ENCODE measurements at places on chromosomes 5 and 9. TPM values are rescaled to one million over a fixed set of nuclear protein-coding genes. Genes with fewer than 3 reads are reported as not detected.
A peak's percentile ranks its signal among the peaks of the same experiment; 100 is the strongest.

DNA sequence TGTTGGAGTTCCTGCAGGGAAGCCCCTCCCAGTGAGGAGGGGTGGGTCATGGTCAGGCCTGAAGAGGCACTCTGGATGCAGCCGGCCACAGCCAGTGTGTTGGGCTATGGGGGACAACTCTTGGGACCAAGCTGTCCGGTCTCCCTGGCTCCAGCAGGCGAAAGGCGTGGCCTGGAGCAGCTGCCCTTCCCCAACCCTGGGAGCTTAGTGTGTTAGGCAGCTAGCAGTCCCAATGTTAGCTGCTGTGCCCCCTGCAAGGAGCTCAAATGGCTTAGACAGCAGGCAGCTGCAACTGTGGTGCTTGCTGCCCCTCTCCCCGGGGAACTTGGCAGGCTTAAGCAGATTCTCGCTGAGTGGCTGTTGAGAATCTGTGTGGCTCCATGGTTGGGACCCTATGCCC lies 67.5 kb upstream of the ACTBL2 start:
- DNase-seq, result no peak

DNA sequence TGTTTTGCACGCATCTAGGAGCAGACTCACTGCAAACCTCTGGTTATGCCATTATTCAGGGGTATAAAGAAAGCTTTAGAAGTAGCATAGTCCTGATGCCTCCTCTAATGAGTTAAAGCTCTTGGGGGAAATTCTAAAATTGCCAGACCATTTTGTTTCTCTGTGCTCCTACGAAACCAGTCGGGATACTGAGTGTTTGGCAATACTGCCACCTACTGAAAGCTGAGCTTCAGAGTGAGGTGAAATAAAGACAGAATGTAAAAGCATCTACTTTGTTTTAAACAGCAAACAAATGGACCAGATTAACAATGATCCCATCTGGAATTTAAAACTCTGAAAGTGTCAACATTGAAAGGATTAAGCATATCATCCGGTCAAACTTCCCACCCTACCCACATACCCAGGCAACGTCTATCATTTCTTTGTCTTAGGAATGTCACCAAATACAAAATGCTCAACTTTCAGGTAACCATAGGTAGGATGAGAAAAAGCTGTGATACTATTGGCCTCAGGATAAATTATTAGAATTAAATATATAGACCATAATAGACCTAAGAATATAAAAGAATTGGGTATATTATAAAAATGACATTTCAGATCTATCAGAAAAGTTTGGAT lies 77.8 kb upstream of the SHISAL2B start:
- peak; percentile 88 for DNase-seq

- no peak for DNase-seq
These were observed 14.3 kb downstream of the IL5 start for GRCh38 chr5:132528866-132529634.

- DNase-seq, result no peak
These were observed 285.2 kb downstream of the EBF1 start for GRCh38 chr5:158814521-158814920.

DNA sequence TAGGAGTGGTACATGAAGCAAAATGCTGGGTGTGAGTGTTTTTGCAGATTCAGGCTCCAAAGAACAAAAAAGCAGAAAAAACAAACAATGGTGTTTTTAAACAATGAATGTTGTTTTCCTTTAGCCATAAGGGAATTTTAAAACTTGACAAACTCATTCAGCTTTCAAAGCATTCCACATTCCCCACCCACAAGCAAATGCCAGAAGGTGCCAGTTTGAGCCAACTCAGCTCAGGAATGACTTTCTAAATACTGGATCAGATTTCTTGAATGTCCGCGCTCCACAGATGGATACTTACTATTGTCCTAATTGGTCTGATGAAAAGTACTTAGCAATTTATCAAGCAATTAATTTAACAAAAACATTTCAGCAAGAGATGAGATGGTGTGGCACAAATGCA lies 12.9 kb upstream of the MOB3B start:
- DNase-seq, result peak; percentile 38

- DNase-seq, result no peak
These were observed 4.5 kb downstream of the RACK1 start for GRCh38 chr5:181239062-181239663.

DNA sequence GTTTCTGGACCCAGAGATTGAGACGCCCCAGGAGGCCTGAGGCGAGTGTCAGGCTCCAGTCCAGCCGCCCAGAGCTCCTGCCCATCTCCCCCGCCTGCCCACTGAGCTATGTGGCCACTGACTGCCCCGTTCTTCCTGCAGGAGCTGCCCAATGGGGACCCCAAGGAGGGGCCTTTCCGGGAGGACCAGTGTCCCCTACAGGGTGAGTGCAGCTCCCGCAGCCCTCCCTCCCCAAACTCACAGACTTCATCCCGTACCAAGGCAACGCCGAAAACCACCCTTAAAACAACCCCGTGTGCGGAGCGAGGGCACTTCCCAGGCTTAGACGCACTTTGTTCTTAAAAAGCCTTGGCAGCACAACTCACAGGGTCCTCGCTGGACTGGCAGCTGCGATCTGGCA lies 23.4 kb downstream of the NKD2 start:
- no peak for DNase-seq

DNA sequence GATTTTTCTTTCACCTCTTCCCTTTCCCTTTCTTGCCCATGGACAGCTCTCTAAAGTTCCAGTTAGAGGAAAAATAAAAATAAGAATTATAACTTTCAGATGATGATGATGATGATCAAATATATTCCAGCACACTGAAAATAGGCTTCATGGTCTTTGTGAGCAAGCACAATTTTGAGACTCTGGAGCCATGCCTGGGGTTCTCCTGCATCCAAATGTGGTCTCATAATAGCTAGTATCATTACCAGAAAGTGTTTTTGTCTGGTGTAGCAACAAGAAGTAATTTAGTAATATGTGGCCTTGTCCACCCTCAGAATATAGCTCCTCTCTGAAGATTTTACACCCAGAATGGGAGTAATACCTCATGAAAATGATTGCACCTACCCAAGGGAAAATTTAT lies 150.4 kb downstream of the SNCAIP start:
- no peak for DNase-seq

DNA sequence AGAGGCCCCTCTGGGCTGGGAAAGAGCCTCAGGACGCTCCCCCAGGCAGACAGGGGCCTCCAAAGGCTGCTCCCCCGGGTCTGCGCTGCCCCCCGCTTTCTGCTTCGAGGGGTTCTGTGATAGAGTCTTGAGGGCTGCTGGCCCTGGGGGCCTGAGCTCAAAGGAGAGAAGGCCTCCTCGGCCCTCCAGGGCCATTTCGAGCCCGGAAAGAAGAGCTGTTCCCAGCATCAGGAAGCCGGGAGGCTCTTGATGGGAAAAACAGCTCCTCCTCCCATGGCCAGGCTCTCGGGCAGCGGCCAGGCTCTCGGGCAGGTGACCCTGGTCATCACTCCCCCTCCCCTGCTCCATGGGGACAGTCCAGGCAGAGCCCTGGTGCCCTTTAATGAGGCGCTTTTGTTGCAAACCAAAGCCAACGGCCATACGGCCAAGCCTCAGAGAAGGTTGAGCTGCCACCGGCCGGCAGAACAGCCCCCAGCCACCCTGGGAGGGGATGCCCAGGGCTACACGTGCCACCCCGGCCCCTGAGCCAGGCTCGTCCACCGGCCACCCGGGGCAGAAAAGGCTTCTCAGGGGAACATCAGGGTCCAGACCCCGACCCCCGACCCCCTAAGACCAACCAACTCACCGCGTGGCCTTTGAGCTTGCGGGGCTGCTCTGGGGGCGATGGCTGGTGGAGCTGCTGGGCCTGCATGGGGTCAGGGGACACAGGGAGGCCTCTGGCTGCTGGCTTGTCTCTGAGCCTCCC lies 16.2 kb upstream of the QSOX2 start:
- DNase-seq, result no peak

- peak; percentile 40 for DNase-seq
These were observed 95.9 kb upstream of the TNC start for GRCh38 chr9:115213818-115214334.

- DNase-seq, result peak; percentile 81
These were observed 23.8 kb downstream of the SVEP1 start for GRCh38 chr9:110555551-110556331.

DNA sequence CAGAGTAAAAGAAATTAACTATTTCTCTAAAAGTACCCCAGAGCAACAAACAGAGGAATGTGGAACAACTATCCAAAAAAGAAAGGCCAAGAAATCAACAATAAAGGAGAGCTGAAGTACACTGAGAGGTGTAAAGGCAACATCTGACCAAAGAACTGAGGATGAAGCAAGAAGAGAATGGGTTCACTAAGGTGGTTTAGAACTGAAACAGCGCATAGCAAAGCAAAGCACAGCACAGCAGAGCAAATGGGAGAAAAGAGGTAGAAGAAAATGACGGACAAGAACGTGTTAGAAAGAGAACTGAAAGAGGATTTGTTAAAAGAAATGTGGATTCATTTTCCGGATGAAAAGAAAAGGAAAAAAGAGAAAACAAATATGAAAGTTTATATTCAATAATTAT lies 25.8 kb downstream of the RFX3 start:
- DNase-seq, result no peak

GRCh38 chr5:73625944-73626811 lies at the start of gene ARHGEF28:
TSS of gene ARHGEF28 (plus strand) at chr5:73626196. CDS start at chr5:73684852, 58,656 bp downstream.
- DNase-seq, result peak; percentile 73

GRCh38 chr9:72065076-72065475 lies 4.7 kb upstream of the C9orf57 start:
- DNase-seq, result no peak

GRCh38 chr9:115138151-115138550 lies 20.2 kb upstream of the TNC start:
- no peak for DNase-seq

GRCh38 chr5:50969151-50970031 lies 303.0 kb downstream of the PARP8 start:
- peak; percentile 29 for DNase-seq

DNA sequence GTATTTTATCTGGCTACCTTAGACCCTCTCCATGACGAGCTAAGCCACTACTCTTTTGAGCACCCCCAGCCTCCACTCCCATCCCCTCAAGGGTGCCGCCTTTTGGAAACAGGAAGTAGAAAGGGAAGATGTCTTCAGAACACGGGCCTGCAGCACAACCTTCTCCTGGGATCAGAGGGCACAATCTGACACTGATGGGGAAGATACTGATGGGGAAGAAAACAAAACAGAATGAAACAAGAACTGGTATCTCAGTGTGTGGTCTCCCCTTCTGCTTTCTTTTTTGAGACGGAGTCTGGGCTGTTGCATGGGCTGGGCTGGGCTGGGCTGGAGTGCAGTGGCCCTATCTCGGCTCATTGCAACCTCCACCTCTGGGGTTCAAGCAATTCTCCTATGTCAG lies 539.7 kb upstream of the DAP start:
- DNase-seq, result no peak

GRCh38 chr9:131677444-131678180 lies 62.3 kb downstream of the RAPGEF1 start:
- DNase-seq, result peak; percentile 67

DNA sequence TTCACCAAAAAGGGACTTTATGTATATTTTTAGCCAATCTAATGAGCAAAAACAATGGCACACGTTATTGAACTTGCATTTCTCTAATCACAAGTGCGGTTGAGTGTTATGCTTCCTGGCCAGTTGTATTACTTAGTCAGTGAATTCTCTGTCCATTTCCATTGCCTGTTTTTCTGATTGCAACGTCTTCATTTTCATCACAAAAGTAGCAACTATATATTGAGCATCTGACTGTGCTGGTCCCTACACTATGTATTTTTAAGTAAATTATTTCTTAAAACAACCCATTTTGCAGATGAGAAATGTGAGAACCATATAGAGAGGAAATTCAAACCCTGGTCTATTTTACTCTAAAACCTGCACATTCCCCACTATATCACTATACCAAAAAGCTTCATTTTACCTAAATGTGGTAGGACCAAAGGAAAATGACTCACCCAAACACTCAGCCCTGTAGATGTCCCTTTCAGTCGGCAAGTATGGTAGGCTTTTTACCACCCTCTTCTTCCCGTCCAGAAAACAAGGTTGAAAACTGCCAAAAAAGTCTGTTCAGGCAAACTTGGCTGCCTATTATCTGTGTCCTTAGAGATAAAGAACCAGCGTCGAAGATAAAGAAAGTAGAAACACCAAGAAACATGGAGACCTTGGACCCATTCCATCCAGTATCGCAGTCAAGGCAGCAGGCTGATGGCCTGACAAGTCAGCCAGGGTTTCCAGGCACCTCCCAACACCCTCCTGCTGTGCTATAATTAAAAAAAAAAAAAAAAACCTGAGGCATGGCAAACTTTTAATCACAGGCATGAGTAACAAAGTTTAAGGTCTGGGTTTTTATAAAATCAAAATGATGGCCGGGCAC lies 18.8 kb upstream of the FAM13B start:
- DNase-seq, result no peak

DNA sequence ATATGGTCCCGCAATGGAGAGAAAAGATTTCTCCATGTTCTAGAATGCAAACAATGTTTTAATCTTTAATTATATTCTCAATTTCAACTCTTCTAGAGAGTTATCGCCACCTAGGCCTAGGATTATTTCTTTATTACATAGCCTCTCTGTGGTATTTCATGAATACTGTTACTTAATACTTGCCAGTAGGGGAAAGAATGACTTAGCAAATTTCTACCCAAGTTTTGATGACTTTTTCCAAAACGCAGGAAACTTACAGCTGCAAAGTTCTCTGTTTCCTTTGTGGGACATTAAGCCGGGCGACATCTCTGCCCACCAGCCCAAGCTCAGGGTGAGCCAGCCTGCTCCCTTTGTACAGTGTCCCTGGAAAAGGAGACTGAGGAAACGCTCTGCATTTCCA lies 73.8 kb downstream of the MED27 start:
- no peak for DNase-seq

Gene ADRB2
- total RNA-seq, result 5.0 TPM

Gene SLC6A7
- total RNA-seq, result not detected

Gene FOXD1
- total RNA-seq, result 5.9 TPM

Gene WDR55
- 20.8 TPM for total RNA-seq

Gene FLT4
- total RNA-seq, result 29.4 TPM

Gene IFNB1
- total RNA-seq, result not detected

Gene SPAAR
- total RNA-seq, result 5.3 TPM

Gene PCDHGA7
- total RNA-seq, result 4.1 TPM

Gene BTNL8
- 0.19 TPM for total RNA-seq

Gene GDF9
- 0.88 TPM for total RNA-seq

Gene IL4
- not detected for total RNA-seq

Gene GGTA1
- 11.0 TPM for total RNA-seq

Gene PCDHGB6
- total RNA-seq, result 7.5 TPM

Gene HDAC3
- total RNA-seq, result 44.7 TPM

Gene OR1K1
- not detected for total RNA-seq

Gene SLC34A1
- 0.91 TPM for total RNA-seq

Gene SLC2A6
- 5.8 TPM for total RNA-seq

Measured in kidney (tissue), 22 donors.